Prostate gland (tissue), 2 donors: ENCODE measurements at places on chromosomes 6 and 20.
A peak's percentile ranks its signal among the peaks of the same experiment; 100 is the strongest.

GRCh38 chr6:142940487-142940886, 4.5 kb downstream of the HIVEP2 start:
- DNase-seq = no peak

GRCh38 chr20:8260837-8261251, 128.8 kb downstream of the PLCB1 start:
- no peak for DNase-seq

DNA sequence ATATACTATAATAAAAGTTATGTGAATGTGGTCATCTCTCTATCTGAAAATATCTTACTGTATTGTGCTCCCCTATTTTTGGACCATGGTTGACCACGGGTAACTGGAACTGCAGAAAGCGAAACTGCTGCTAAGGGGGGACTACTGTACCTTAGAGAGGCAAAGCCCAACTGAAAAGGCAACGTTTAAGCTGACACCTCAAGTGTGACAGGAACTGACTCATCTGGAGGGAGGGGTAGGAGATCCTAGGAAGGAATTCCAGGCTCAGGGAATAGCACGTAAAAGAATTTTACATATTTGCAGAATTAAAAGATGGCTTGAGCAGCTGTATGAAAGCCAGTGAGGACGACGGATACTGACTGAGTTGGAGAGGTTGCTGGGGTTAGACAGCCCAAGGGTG, 34.8 kb downstream of the ELOVL2 start:
- DNase-seq = no peak

DNA sequence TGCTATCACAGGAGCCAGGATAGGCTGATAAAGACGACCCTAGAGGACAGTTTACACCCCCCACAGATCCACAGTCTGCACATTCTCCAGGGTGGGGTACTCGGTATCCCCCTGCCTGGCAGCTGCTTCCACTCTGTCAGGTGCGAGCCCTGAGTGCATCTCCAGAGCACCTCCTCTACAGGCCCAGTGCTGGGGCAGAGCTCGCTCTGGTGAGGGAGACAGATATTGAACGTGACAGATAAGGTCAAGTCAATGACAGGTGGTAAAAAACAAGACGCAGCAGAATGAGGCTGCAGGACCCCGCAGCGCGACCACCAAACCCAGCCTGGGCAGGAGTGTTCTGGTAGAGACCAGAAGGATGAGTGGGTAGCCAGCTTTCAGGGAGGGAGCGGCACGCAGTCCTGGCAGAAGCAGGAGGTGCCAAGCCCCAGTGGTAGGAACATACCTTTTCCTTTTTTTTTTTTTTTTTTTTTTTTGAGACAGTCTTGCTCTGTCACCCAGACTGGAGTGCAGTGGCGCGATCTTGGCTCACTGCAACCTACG, 12.4 kb upstream of the MYL9 start:
- no peak for DNase-seq

- DNase-seq = no peak
Measured at GRCh38 chr6:159180001-159180400, 10.8 kb downstream of the FNDC1 start.

- no peak for DNase-seq
Measured at GRCh38 chr6:160355001-160355400, 6.8 kb downstream of the SLC22A3 start.

GRCh38 chr20:47847884-47848485, 62.7 kb upstream of the SULF2 start:
- DNase-seq = no peak

- DNase-seq = no peak
Measured at GRCh38 chr20:62142252-62143080, 728 bp downstream of the PSMA7 start.

- DNase-seq = peak; percentile 54
Measured at GRCh38 chr6:15907914-15908518, 220.9 kb upstream of the MYLIP start.

- DNase-seq = no peak
Measured at GRCh38 chr6:39188571-39188970, 40.7 kb downstream of the KCNK5 start.

GRCh38 chr6:4472969-4473642, 303.1 kb upstream of the CDYL start:
- no peak for DNase-seq

GRCh38 chr6:163526346-163526745, 111.8 kb downstream of the QKI start:
- DNase-seq = no peak

DNA sequence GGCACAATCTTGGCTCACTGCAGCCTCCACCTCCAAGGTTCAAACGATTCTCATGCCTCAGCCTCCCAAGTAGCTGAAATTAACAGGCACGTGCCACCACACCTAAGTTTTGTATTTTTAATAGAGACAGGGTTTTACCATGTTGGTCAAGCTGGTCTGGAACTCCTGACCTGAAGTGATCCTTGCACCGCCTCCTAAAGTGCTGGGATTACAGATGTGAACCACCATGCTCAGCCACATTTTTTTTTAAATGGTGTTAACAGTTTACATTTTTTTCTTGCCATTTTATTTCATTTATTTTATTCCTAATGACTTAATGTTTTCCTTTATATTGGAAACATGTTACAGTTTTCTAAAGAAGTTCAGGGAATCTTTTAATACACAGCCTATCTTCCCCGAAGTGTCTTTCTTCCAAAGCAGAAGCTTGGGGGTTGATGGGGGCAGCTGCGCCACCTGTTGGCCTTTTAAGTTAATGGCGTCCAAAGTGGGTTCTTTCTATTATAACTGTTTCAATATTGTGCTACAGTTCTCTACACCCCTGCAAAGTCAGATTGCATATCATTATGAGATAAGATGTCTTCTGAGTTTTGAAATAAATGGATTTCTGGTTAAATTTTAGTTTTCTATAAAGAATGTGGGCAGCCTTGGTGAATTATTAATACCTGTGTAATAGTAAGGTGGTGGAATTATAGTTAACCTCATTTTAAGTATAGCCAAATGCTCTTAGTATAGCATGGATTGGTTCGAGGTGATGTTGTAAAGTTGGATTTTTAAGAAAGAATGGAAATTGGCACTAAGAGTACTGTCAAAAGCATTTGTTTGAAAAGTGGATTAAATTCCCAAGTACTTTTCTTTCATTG, 42.0 kb upstream of the PLCG1 start:
- peak; percentile 47 for DNase-seq

DNA sequence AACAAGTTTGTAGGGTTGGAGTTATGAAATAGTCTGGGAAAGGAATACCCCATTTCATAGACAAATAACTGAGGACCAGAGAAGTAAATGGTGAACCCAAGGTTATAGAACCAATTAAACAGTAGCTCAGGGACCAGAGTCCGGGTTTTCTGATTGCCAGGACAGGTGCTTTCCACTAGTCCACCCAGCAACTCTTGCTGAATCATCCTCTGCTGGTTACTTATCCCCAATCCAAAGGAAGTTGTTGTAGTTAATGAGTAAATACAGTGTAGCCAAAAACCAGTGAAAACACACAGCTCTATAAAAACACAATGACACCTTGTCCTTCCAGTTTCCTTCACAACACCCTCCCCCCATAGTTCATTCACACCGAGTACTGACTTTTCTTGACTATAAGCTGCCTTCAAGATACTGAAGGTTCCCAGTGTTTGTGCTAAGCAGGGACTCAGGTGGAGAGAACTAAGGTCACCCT, 766 bp upstream of the TINAG start:
- no peak for DNase-seq

- DNase-seq = no peak
Measured at GRCh38 chr20:4040283-4041179, 25.2 kb upstream of the RNF24 start.

GRCh38 chr6:140401761-140402160, 1027.3 kb upstream of the CITED2 start:
- DNase-seq = no peak

DNA sequence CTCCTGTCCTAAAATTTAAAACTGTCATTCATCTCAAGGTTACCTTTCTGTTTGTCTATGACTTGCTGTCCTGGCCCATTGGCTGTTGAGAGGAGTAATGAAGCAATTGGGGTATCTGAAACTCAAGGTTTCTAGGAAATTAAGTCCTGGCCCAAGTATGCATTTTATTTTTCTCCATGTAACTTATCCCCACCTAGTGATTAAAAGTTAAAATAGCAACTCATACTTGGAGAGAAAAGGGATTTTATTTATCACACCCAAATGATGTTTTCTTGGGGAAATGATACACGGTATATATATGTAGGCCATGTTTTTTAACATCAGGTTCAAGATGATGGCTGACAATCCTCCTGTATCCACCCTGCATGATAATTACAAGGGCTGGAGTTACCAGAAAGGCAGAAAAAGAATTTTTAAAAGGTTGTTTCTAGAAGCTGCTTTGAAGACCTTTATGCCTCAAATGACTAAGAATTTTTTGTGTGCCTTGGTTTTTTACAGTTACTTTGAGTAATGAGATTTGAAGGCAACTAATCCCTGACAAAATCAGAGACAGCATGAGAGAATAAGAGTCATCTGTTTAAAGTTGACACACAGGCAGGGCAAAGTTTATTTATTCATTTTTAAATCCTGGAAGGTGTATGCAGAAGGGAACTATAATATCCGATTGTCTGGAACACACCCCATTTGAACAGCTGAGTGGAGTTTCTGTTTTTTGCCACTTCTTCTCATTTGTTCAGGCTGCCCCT, 28.9 kb upstream of the C6orf58 start:
- no peak for DNase-seq

DNA sequence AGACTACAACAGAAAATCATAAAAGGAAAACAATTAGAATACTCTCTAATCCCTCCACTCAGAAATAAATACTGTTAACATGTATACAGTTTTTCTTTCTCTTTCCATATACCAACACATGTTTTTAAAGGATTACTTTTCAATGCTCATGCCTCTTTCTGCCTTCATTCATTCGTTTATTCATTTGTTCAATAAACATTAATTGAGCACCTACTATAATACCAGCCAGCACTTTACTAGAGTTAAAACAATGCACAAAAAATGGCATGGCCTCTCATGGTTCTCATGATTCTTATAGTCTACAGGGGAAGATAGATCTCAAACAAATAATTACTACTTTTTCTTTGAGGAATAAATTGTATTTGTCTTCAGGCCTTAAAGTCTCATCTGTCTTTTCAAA, 70.3 kb upstream of the RIPOR2 start:
- no peak for DNase-seq

DNA sequence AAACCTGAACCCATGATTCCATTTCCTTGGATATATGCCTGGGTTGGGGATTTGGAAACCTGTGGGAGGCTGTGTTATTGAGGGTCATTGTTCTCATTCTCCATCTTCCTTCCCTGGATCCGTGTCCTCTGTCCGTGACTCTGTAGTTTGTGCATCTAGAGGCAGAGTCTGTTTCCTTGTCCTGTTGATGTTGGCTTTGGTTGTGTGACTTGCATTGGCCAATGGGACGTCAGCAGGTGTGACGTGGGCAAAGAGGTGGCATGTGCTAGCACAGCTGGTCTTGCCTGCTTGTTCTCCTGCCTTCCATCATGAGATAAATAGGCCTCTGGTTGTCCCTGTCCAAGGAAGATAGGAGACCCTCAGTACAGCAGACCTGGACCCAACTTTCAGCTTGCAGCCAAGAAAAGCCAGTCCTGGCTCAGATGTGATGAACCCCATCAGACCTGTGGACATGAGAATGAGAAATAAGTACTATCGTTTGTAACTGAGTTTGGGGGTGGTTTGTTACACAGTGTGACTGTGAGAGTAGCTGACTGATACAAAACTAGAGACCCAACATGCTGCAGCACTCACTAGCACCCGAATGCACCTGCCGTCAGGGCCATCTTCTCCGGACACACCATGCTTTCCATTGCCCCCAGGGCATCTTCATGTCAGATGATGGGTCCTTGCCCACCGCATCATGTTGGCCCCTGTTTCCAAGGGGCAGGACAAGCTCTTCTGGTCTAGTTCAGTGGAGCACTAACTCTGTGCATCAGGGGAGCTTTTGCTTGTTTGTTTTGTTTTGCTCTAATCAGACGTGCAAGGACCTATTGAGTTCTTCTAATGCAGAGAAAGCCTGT, 195.3 kb upstream of the SULF2 start:
- DNase-seq = no peak

- no peak for DNase-seq
Measured at GRCh38 chr20:17721802-17722486, 22.2 kb downstream of the BANF2 start.

DNA sequence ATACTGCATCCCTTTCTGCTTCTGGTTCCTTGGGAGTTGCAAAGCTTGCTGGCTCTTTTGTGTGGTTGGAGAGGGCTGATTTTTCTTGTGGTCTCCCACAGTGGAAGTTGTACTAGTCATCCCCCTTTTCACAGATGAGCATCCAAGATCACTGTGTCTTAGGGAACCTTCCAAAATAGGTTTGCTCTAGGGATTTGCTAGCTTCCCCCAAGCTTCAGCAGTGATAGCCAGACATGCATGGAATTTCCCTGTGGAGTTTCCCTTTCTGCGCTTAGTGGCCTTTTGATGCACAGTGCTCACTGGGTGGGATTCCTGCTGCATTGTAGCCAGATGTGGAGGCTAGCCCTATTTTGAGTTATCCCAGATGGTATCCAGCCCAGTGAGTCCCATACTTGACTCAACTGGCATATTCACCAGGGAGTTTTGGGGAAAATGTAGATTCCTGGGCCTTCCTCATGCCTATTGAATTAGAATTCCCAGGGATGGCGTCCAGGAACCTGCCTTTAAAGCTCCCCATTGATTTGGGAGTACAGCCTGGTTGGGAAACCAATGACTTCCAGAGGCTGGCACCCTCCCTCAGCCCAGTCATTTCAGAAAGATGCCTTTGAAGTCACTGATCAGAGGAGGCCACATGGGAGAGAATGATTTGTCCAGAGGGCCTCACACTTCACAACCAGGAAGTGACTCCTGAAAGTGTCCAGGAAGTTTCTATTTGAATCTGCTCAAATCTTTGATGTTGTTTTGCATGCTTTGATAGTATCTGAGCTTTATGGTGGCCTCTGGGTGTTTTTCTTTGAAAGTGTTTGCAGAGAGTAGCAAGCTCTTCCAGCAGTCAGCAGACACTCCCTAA, 25.9 kb downstream of the PPARD start:
- peak; percentile 10 for DNase-seq

DNA sequence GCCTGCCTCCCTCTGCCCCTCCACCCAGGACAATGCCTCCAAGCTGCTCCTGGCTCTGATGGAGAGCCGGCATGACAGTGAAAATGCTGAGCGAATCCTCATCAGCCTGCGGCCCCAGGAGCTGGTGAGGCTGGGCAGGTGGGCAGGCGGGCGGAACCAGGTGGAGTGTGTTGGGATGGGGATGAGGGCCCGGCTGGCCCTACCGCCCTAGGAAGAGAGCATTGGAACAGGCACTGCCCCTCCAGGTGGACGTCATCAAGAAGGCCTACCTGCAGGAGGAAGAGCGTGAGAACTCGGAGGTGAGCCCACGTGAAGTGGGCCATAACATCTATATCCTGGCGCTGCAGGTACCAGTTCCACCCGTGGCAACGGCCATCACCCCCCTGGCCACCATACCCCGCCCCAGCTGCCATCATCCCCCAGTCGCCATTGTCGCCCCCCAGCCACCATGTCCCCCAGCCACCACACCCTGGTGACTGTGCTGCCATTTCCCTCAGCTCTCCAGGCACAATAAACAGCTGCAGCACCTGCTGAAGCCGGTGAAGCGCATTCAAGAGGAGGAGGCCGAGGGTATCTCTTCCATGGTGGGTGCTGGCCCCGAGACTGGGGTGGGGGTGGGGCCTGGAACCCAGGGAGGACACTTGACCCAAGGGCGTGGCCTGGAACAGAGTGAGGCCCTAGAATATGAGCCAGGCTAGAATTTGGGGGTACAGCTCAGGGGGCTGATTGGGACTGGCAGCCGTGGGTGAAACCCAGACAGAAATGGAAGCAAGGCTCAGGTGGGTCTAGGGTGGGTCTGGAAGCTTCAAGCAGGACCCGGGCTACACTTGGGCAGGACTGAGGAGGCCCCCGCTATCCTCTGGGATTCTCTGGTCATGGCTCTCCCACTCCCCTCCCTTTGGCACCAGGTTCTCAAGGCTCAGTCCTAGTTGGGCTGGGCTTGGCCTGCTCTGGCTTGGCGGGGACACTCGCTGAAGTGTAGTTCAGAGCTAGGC, 24.2 kb downstream of the UQCC2 start:
- no peak for DNase-seq
